Stimulated activated CD4-positive, alpha-beta T cell treated with anti-CD3 and anti-CD28 coated beads, Interleukin-15, amount 100 ng/mL, for 1 hour (primary cell): ENCODE measurements at places on chromosomes 4 and X.

DNA sequence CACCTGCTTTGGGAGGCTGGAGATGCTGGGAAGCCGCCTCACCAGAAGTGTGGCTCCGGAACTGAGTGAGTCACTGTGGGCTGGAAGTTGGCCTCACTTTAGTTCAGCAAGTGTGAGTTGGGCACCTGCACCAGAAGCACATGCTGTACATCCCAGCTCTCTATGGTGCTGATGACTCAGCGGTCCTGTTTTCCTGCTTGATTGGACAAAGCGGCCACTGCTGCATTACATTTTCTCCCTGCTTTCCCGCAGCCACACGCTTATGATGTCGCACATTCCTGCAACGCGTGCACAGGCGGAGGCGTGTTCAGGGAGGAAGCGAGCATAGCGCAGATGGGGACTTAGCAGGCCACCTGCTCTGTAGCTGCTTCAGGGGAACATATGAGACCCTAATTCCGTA is 26.7 kb upstream of the CLDN34 start:
- no peak for DNase-seq

DNA sequence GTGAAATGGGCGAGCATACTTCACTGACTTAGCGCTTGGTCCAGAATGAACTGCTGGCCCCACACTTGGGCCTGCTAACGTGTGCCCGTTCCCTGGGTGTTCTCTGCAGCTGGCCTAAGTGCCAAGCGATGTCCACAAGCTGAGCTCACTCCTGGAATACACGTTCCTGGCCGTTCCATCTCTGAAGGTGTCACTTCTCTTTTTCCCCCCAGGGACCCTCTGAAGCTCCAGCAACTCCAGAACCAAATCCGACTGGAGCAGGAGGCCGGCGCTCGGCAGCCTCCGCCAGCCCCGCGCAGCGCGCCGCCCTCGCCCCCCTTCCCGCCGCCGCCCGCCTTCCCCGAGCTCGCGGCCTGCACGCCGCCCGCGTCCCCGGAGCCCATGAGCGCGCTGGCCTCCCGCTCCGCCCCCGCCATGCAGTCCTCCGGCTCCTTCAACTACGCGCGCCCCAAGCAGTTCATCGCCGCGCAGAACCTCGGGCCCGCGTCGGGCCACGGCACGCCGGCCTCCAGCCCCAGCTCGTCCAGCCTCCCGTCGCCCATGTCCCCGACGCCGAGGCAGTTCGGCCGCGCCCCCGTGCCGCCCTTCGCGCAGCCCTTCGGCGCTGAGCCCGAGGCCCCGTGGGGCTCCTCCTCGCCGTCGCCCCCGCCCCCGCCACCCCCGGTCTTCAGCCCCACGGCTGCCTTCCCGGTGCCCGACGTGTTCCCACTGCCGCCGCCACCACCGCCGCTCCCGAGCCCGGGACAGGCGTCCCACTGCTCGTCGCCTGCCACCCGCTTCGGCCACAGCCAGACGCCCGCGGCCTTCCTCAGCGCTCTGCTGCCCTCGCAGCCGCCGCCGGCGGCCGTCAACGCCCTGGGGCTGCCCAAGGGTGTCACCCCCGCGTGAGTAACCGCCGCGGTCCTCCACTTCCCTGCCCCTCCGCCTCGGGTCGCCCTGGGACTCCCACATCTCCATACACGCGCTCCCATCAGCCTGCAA is 132.3 kb downstream of the CBR4 start:
- peak; percentile 1 for DNase-seq

GRCh38 chrX:71923516-71923915 is 12.9 kb downstream of the NHSL2 start:
- no peak for DNase-seq

GRCh38 chr4:8039290-8039689 is 99.6 kb upstream of the AFAP1 start:
- DNase-seq, result no peak

DNA sequence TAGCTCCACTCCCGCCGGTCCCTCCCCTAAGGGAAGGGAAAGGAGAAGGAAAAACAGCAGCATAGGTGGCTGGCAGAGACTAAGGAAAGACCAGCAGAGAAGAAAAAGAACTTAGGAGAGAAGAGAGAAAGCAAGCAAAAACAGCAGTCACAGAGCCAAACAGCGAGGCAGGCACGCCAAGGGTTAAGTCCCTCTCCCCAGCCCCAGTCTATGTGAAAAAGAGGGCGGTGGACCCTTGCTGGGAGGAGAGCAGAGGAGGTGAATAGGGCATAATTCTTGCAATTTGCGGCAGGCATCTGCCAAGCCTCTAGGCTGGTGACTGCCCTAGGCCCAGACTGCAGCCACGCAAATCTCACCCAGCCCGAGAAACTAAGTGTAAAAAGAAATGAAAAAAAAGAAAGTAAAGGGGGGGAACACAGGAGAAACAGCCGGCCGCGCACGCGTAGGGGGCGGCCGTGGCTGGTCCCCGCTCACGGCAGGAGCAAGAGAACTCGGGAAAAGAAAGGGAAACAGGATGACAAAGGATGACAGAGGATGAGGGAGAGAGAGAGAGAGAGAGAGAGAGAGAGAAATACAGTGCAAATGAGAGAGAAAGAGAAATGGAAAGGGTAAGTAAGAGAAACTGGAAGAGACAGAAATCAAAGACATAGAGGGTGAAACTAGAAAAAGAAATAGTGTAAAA is 48.6 kb downstream of the MAGEA9 start:
- DNase-seq, result no peak

GRCh38 chr4:186848437-186848836 is 124.8 kb upstream of the FAT1 start:
- no peak for DNase-seq
